ENCODE measurements at places on chromosomes 2 and 18.

GRCh38 chr2:9300214-9300613 is 93.6 kb downstream of the ASAP2 start:
- DNase-seq, result no peak

GRCh38 chr2:126315828-126316227 is 340.1 kb upstream of the GYPC start:
- DNase-seq, result no peak

DNA sequence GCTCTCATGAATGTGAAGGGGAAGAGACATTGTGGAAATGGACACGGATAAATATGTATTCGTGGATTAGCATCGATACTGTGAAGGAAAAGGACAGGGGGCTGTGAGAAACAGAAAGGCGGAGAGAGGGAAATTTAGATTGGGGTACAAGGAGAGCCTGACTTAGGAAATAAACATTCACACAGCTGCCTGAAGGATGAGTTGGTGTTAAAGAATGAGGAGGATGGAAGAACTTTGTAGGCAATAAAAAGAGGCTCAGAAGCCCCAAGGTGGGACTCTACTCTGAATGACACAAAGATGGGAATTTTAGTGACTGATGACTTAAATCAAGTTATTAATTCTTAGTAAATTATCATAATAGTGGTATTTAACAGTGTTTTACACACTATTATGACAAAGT is 10.1 kb downstream of the MYO1B start:
- DNase-seq, result no peak

GRCh38 chr2:152552888-152553287 is 164.4 kb downstream of the PRPF40A start:
- DNase-seq, result no peak

GRCh38 chr2:31081492-31081891 is 56.7 kb downstream of the GALNT14 start:
- no peak for DNase-seq

DNA sequence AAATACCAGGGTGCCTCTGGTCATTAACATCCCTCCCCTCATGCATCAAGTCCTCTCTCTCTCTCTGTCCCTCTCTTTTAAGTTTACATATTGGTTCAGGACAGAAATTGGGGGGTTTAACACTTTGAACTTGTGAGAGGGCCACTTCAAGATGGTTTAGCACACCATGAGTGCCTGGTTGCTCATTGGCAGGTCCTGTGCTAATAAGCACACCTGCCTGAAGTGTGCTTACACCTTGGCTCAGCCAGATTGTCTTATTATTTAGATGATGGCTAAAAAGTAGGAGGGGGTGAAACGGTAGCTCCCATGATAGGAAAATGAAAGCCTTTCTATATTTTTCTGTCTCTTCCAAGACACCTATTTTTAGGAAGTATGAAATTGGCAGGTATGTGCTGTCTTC is 205.8 kb downstream of the ARL6IP6 start:
- no peak for DNase-seq

- DNase-seq, result no peak
These were observed 142.0 kb upstream of the APCDD1 start for GRCh38 chr18:10312326-10313015.

DNA sequence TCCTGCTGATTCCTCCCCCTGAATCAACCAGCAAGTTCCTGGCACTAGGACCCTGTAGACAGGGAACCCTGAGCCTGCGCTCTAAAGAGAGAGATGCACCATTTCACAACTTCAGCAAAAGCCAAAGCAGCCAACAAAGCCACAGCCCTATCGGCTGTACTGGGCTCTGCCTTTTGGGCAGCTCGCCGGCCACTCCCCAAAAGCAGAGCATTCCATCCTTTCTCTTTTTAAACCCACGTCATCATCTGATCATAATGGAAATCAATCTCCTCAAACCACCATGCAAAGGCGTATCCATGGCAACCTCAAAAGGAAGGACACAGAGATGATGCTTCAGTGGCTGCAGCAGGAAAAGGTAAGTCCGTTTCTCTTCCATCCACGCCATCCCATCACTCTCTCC is 5.3 kb upstream of the DCTN1 start:
- DNase-seq, result no peak

DNA sequence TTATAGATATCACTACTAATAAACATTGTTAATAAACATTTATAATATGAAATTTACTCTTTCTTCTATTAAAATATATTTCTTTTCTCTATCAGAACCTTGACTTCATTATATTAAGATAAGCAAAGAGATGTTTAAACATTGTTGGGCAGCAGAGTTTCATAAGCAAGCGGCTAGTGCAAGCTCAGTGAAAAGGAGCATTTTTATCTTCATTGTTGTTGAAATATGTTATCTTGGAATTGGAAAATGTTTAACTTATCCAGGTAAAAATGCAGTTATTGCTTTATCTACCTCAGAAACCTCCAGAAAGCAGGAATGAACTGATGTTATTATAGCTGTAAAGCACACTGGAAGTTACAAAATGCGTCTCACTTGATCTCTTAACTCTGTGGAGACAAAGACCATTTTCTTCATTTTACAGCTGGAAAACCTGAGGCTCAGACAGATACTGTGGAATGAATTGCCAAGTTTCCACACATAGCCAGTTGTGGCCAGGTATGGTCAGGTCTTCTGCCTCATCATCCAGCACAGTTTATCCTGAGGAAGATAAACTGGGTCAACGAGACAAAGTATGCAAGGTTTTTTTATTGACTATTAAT is 934.6 kb upstream of the FAM98A start:
- no peak for DNase-seq

- no peak for DNase-seq
These were observed 142.7 kb downstream of the DYSF start for GRCh38 chr2:71596011-71596410.

DNA sequence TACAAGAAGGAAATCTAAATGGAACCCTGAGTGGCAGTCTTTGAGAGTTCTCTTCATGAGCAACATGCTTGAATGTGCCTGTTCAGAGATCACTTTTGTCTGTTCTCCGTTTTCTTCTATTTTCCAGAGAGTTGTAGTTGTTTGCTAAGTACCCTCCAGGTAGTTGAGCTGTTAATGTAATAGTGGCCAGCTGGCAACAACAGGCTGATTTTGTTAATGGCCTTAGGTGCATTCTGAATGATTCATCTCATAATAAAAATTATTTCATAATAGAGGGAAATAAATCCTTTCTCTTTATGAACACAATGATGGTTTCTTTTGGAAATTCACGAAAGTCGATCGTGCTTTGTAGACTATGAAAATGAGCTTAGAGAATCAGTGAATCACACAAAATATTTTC is 136.8 kb downstream of the LRP1B start:
- DNase-seq, result no peak

GRCh38 chr2:177254433-177255226 is 9.9 kb downstream of the NFE2L2 start:
- DNase-seq, result no peak

DNA sequence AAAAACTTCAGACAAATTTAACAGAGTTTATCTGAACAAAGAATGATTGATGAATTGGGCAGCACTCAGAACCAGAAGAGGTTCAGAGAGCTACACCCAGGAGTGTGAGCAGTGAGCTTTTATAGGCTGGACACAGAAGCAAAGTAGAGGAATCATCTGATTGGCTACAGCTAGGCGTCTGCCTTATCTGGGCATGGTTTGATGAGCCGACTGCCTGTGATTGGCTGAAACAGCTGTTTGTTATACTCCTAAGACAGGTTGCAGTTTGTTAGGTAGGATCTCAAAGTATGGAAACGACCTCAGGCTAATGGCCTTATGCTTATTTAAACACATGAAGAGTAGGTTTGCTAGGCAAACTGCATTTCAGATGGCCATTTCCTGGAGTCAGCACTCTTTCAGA is 188.9 kb downstream of the MYO1B start:
- no peak for DNase-seq

DNA sequence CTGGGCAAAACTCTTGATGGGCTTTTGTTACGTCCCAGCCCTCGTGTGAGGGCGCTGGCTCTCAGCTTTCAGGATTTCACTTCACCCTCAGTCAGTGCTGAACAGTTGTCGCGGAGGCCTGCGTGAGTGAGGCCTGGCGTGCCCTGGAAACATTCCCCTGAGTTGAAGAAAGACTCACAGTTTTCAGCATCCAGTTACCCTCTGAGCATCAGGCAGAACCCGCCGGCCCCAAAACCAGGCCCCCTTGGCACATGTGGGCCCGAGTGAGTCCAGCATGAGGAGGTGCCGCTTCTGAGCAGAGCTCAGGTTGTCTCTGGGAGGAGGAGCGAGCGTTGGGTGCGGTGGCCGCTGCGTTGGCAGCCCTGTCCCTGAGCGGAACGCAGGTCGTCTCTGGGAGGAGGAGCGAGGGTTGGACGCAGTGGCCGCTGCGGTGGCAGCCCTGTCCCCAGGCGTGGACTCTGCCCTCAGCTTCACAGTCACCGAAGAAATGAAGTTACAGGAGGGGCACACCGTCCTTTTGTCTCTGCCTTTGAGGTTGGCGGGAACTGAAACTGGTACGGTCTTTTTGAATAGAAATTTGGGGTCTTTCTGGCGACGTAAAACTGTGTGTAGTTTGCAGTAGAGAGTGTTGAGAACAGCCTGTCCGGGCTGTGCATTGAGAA is at the start of gene NEU4:
NEU4 (plus strand) TSS at position 473 of the 662 bp plus-strand sequence. CDS start 5,292 bp downstream, outside the sequence.
- no peak for DNase-seq

DNA sequence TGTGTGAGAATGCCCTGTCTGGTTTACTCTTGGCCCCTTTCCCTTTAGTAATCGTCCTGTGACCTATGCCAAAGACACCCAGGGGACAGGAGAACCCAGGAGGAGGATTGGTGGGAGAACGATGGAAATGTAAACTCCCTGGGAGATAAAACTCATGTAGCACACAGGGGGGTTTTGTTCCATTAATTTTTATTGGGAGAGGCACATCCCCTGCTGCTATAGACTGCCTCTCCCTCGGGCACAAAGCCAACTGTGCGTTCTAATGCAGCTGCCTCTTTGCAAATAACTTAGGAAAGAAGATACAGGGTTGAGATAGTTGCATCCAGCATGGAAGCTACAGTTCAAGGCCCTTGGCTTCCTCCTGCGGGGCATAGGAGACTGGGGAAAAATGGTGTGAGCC is 489.6 kb downstream of the SLC4A3 start:
- DNase-seq, result no peak

DNA sequence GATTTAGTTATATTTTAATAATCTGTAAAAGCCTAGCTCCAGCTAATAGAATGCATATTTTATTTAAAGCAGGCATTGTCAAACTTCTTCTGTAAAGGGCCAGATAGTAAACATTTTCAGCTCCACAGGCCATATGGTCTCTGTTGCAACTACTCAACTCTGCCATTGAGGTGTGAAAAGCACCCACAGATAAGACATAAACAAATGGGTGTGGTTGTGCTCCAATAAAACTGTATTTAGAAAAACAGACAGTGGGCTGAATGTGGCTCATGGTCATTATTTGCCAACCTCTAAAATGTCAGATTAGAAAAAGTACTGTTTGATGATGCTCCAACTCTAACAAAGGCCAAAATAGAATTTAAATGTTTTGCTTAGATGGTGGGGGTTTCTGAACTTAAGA is 519.9 kb downstream of the RNF144A start:
- DNase-seq, result no peak

DNA sequence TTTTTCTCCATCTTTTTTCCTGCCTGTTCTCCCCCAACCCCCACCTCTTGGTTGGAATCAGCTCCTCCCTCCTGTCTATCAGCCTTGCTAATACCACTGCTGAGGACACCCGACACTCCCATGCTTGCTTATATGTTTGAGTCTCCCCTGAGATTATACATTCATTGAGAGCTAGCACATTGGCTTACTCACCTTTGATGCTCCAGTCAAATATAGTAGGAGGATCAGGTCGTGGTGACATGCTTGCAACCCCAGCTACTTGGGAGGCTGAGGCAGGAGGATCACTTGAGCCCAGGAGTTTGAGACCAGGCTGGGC is 91.5 kb upstream of the CCBE1 start:
- DNase-seq, result no peak

DNA sequence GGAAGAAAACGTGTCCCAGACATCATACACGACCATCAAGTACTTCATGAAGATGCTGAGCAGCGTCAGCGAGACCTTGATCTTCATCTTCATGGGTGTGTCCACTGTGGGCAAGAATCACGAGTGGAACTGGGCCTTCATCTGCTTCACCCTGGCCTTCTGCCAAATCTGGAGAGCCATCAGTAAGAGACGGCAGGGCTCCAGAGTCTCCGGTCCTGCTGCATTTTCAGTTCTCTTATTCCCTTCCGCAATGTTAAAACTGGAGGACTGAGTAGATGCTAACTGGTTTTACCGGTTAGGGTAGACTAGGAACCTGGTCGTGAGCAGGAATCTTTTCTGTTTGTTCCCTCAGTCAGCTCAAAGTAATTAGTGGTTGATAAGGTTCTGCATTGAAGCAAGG is 32.3 kb downstream of the SLC9A4 start:
- DNase-seq, result no peak

GRCh38 chr2:71578767-71579342 is 125.5 kb downstream of the DYSF start:
- DNase-seq, result no peak

GRCh38 chr2:61220768-61221167 is 58.8 kb downstream of the C2orf74 start:
- DNase-seq, result no peak

DNA sequence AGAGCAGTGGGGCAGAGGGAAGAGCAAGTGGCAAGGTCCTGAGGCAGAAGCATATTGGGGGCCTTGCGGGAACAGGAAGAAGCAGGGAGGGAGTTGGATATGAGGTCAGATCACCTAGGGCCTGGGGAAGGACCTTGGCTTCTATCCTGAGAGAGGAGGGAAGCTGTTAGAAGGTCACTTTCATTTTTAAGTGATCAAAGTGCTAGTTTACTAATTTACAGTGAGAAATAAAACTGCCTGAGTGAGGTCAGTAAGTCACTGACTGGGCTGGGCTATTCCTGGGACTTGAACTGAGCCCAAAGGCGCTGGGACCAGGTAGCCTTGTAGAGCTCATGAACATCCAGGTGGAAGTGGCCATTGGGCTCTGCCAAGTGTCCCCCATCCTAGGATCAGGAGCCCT is 76.6 kb upstream of the B3GNT7 start:
- DNase-seq, result no peak

DNA sequence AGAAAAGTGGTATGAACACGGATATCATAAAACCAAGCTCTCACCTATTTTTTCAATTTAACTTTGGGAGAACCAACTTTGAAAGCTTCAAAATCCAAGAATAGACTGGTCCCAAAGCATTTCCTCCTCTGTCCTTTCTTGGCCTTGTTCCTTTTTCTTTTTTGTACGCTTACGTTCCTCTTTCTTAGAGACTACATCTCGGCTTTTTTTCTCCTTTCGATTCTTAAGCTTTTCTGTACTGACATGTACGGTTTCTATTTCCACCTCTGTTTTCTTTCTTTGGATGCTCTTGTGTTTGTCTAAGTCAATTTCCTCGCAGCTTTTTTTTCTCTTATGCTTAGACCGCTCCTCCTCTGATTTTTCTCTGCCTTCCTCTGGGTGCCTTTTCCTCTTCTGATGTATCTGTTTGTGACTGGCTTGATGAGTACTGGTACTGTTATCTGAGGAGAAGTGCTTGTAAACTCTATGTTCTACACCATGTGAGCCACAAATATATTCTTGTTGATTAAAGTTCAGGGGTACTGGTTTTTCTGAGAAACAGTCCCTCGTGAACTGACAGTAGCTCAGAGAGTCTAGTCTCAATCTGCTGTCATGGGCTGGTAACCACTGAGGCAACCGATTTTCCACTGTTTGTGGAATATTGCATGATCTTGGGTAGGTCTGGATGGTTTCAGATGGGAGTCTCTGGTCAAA is 11.5 kb upstream of the RNU2-63P start:
- no peak for DNase-seq

GRCh38 chr2:147865560-147865959 is 20.7 kb downstream of the ACVR2A start:
- DNase-seq, result no peak

Data from stimulated activated CD8-positive, alpha-beta memory T cell treated with anti-CD3 and anti-CD28 coated beads, Interleukin-7, amount 100 ng/mL, for 4 hours (primary cell).